Fibroblast of skin of back (primary cell): ENCODE measurements at places on chromosomes 1 and 21.

GRCh38 chr1:183106746-183107145, 79.3 kb upstream of the LAMC2 start:
- no peak for DNase-seq

GRCh38 chr1:155268630-155269029, 4.7 kb downstream of the CLK2 start:
- no peak for DNase-seq

GRCh38 chr1:29924017-29924431, 687.7 kb downstream of the PTPRU start:
- no peak for DNase-seq

- DNase-seq: peak; percentile 16
Measured at GRCh38 chr1:109024646-109025045, 17.3 kb downstream of the WDR47 start.

DNA sequence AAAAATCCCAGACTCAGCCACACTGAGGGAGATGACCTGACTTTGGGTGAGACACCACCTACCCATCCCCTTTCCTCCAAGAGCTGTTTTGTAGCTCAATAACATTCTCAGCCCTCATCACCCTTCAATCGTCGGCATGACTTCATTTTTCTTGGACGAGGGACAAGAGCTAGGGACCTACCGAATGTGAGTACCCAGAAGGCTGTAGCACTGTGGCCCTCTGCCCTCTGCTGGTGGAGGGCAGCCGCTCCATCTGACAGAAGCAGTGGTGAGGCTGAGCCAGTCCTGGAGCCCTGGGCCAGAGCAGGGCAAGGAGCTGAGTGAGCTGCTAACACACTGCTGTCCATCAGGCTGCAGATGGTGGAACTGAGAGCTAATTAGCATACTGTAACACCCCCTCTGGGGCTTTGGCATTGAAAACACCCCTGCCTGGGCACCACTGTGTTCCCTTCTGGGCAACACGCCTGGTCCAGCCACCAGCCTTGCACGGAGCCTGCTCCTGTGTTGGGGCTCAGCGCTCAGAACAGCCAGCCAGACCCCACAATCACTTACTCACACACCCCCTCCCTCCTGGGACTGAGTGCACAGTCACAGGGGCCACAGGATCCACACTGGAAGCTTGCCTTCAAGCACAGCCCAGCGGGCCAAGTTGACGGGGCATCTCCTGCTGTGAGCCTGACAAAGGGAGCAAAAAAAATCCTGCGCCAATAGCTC, 18.3 kb upstream of the ALPL start:
- peak; percentile 89 for DNase-seq

GRCh38 chr1:109914587-109915240, 4.1 kb downstream of the CSF1 start:
- DNase-seq: peak; percentile 23

DNA sequence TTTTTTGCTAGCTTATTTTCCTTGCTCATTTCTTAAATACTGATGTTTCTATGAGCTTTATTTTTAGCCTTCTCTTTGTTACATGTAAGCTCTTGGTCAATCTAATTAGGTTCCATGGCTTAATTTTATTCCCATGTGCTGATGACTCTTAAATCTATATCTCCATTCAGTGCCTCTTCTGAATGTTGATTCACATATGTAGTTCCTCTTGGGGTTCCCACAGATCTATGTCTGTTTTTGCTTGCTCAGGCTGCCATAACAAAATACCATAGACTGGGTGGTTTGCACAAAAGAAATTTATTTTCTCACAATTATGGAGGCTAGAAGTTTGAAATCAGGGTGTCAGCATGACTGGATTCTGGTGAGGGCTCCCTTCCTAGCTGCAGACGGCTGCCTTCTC, 58.3 kb upstream of the PLA2G4A start:
- DNase-seq: no peak

DNA sequence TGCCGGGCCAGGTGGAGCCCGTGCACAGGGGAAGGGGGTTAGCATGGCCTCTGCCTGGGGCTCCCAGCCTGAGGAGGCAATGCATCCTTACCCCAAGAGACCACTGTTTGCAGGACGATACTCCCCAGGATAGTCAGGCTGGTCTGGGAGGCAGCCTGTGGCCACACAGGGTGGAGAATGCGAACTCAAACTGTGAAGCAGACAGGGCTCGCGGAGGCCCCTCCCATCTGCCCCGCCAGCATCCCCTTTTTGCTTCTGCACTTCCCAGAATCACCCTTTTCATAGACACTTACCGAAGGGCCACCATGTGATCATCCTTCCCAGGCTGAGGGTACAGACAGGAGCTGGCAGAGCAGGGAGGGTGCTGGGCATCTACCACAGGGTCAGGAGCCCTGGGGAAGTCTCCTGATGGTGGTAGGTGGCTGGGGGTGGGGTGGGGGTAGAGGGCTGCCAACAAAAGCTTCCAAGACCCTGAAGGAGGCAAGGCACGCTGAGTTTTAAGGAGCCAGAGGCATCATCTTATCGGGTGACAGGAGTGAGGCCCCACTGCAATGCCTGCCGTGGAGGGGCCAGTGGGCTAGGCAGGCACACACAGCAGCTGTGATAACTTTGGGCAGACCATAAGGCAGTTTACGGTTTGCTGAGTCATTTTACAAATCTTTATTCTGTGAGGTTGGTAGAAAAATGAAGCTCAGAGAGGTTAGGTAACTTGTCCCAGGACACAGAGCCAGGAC, 31.3 kb upstream of the BTG2 start:
- no peak for DNase-seq

DNA sequence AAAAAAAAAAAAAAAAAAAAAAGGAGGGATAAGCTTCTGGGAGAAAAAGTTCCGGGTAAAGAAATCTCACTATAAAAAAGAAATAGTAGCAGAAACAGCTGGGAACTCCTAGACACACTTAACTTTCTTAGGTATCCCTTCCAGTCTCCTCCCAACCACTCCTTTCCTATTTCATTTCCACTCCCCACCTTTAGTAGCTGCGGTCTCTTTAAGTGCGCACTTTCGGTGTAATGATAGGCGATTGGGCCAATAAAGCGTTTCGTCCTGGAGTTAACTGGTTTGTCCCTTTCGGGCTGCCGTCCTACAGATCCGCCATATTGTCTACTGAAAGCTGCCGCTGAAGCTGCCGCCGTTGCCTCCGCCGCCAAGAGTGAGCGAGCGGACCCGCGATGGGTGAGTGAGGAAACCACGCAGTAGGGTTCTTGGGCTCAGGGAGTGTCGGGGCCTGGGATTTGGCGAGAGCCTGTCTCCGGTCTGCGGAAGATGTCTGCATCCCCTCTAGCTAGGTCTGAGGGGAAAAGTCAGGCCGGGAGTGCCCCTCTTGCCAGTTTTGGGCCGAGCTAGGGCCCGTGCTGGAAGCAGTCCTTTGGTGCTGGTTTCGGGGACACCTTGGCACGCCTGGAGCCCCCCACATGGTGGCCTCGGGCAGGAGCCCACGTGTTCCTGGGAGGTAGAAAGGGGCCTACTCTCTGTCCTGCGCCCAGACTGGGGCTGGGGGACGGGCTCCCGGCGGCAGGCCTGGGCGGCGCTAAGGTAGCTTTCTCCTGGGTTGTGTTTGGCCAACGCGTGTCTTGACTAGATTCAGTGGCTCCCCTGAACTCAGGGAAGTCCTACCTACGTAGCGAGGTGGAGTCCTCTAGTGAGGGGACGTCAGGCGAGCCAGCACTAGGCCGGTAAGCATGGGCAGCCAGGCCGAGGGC, at the start of gene KPNA6:
KPNA6 (plus strand) TSS at position 315 of the 920 bp plus-strand sequence; CDS start at position 390, 75 bp downstream.
- peak; percentile 97 for DNase-seq

DNA sequence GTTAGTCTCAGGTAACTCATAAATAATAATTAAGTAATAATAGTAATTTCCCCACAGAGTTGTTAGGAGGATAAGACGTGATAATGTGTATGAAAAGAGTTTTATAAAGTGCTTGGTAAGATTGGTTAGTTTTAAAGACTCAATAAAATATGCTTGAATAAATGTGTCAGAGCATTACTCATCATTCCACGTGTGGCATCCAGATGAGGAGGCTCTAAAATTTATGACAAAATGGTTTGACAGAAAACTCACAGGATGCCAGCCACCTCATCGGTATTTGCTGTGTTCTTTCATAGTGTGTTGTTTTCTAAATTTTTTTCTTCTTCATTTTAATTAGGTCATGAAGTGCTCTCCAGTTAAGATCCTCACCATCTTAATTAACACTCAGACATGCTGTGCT, 19.1 kb upstream of the SPAG17 start:
- DNase-seq: peak; percentile 38

DNA sequence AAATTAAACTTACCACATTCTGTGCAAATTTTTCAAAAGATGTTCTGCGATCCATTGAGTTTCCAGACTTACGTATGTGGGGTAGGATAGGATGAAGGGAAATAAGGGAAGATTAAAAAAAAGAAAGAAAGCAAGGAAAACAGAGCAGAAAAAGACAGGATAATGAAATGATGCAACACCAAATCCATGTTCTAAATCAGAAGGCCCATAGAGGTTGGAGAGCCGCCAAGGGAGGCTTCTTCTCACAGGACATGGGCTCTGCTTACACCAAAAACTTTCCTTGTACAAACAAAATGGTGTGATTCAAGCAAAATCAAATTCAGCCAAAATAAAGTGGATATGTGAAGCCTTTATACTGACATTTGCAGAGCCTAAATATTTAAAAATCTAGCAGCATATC, 189.5 kb upstream of the GREM2 start:
- DNase-seq: peak; percentile 67

DNA sequence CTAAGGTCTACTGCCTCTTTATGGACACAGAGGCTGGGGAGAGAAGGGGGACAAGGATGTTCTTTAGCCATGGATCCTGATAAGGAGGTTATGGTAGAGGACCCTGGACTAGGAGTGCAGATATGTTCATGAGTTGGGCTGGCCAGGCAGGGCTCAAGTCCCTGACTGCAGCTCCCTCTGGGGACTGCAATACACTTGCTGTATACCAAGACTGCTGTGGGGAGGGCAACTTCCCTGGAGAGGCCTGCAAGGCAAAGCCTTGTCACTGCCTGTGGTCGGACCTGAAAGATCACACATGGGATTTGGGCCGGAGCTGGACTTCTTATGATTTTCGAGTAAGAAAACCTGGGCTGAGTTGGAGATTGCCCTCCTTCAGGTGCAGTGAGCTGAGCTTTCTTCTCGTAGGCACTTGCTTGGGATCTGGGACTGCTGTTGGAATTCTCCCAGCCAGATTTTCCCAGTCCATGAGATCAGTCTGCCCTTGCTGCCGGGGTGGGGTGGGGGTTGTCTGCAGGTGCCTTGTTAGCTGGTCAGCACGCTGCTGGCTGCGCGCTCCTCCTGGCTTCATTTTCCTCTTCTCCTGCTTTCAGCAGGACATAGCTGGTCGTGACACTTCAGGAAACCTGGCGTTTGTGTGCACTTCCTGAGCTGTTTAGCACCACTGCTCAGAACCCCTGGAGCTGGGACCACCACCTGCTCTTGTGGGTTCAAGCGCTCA, 49.0 kb upstream of the KCNJ6 start:
- no peak for DNase-seq
